Vagina (tissue), 2 donors: ENCODE measurements at places on chromosomes 11 and 22.

DNA sequence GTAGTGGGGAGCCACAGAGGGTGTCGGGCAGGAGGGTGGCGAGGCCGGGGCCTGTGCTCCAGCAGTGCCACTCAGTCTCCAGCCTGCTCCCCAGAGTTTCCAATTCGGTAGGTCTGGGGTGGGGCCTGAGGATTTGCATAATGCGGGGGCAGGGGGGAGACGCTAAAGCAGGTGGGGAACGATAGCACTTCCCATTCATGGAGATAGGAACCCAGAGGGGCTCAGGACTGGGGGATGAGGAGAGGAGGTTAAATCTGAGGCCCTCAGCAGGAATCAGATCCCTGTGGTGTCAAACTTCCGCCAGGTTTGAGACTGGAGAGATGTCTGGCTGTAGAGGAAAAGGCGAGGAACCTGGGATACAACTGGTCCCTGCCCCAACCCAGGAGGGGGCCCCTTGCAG, 29.8 kb downstream of the WNT11 start:
- DNase-seq = no peak

- no peak for DNase-seq
These were observed 941.8 kb downstream of the BRD1 start for GRCh38 chr22:48885919-48886305.

DNA sequence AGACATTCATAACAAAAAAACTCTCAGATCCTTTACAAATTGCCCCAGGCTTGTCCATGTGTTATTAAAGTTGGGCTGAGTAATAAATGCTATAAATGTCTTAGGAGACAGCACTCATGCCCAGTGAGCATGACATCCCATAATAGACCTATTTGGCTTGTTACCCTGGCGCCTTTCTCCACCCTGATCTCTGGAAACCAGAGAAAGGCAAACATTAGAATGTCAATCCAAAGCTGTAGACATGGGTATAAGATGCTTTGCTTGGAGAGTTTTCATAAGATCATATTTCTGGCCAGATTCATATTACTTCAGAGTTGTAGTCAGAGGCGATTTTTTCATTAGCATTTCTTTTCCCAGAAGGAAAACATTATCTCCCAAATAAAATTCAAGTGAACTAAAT, 161.3 kb upstream of the UBASH3B start:
- no peak for DNase-seq

- no peak for DNase-seq
These were observed 359.0 kb downstream of the LARGE1 start for GRCh38 chr22:33561149-33561807.

DNA sequence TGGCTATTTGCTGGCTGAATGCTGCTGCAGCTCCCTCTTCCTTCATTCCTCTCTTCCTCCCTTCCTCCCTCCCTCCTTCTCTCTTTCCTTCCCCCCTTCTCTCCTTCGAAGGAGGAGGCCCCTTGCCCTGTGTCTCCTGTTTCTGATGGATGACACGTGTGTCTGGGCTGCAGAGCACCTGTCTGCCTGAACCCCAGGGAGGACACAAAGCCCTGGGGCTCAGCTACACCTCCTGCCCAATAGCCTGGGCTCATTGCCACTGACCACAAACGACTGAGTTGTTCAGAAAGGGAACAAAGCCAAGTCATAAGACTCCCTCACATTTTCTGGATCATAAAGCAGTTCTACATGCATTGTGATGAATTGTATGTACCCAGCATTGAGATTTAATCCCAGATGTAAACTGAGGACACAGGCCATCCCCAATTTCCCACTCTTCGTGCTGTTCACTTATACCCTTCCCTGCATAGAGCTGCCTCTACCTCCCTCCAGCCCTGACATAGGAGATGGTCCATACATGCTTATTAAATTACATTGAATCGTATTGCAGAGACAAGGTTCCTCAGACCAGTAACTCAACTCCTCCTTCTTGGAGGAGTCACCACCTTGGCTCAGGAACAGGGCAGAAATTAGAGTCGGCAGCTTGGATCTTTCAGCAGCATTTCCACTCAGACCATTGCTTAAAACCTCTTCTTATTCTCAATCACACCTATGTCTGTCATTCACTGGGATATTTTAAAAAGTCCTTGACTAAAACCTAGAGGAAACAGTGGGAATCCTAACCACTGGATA, 1.2 kb downstream of the CSRP3 start:
- DNase-seq = no peak

DNA sequence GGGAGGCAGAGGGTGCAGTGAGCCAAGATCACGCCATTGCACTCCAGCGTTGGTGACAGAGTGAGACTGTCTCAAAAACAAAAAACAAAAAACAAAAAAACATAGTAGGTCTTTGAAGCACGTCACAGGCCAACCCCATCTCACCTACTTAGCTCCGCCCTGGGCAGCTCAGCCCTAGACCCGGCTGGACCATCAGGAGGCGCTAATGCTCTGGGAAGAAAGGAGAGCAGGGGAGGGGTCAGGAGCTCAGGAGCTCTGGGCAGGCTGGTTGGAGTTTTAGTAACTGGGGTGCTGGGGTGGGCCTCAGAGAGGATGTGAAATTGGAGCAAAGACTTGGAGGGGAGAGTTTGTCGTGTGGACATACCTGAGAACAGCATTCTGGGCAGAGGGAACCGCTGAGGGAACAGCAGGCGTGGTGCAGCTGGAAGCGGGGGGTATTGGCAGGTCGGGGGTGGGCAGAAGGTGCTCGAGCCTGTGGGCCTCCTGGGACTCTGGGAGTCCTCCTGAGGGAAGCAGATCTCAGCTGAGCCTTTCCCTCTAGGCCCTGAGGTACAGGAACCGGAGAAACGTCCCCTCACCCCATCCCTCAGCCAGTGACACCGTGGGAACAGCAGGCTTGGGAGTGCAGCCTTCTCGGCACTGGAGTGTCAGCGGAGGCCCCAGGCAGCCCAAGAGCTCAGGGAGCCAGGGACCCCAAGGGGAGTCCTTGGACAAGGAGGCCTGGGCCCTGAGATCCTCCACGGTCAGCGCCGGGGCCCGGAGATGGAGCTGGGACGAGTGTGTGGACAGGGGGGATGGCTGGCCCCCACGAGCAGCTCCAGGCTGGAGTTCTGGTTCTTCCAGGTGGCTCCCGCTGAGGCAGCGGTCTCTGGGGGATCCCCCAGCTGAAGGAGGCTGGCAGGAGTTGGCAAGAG, 2.2 kb upstream of the RPS6KA4 start:
- no peak for DNase-seq
